IMR-90 (cell line): ENCODE measurements at places on chromosomes 12 and 14. TPM values are rescaled to one million over a fixed set of nuclear protein-coding genes. Genes with fewer than 3 reads are reported as not detected.

Gene GDF11
- total RNA-seq: 2.2 and 2.7 TPM in 2 replicates

Gene TAMALIN
- total RNA-seq: 2.5 and 2.7 TPM in 2 replicates

Gene ERP29
- total RNA-seq: 30.3 and 36.1 TPM in 2 replicates

Gene SYCP3
- under 0.01 TPM in 1 of 2 replicates, not detected in the other for total RNA-seq

Gene ACTR6
- 10.2 and 20.6 TPM in 2 replicates for total RNA-seq

Gene KLRC1
- not detected in 2 replicates for total RNA-seq

Gene C12orf56
- not detected in 2 replicates for total RNA-seq

Gene HPD
- total RNA-seq: 0.18 TPM in 1 of 2 replicates, not detected in the other

Gene TMPRSS12
- total RNA-seq: not detected in 2 replicates

GRCh38 chr14:72856530-72857266 lies 37.2 kb downstream of the DPF3 start:
- DNase-seq: no peak

- no peak for DNase-seq
Observed at GRCh38 chr12:85688837-85689236, 147.4 kb downstream of the RASSF9 start.

DNA sequence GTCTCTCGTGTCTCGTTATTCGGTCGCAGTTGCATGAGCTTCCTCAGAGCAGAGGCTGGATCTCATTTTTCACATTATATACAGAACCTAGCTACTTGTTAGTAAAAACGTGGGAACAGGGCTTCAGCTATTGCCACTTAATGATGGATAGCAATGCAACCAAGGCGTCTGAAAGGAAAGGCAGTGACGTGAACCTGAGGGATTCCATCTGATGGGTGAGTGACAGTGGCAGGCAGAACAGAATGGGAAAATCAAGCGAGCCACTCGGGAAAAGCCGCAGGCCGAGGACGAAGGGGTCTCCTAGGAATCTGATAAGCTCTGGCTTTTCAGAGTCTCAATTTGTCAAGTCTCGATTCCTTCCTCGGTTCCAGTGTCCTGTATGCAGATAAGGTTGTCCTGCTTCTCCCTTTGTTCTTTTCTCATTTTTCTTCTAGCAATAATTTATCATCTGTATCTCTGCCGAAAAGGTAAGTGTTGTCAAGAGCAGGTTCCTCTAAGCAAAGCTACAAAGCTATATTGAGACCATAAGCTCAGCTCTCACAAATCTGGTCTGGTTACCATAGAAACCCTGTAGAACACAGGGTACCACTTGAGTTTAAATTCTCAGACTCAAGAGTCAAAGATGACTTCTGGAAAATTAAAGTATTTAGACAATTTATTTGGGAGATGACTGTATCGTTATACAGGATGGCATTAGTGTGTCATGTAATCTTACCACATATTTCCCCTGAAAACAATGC lies 416.6 kb downstream of the GLT1D1 start:
- no peak for DNase-seq

DNA sequence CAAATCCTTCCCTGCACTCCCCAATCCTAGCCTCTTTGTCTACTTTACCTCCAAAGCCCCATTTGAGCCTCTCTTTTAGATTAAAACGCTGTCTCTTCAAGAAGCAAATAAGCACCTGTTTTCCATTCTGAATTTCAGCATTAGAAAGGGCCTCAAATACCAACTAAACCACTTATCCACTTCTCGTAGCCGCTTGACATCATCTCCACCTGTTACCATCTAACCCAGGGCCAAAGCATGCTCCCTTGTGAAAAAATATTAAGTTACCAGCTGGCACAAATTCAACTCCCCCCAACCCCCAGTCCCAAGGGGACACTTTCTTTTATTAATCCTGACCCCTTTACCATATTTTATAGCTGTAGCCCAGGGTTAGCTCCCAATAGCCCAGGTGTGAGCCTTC lies 43.1 kb downstream of the GPHB5 start:
- no peak for DNase-seq

GRCh38 chr14:93862265-93862664 lies 64.9 kb upstream of the FAM181A start:
- DNase-seq: no peak

DNA sequence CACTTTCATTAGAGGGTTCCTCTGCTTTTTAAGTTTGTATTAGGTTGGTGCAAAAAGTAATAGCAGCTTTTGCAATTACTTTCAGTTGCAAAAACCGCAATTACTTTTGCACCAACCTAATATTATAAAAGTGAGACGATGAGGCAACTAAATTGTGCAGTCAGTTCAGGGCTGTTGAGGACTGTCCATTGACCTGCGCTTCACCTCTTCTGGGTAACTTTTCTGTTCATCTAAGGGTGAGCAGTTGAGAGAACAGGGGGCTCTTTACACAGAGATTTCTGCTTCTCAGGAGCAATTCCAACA lies 191.3 kb downstream of the AACS start:
- DNase-seq: no peak

DNA sequence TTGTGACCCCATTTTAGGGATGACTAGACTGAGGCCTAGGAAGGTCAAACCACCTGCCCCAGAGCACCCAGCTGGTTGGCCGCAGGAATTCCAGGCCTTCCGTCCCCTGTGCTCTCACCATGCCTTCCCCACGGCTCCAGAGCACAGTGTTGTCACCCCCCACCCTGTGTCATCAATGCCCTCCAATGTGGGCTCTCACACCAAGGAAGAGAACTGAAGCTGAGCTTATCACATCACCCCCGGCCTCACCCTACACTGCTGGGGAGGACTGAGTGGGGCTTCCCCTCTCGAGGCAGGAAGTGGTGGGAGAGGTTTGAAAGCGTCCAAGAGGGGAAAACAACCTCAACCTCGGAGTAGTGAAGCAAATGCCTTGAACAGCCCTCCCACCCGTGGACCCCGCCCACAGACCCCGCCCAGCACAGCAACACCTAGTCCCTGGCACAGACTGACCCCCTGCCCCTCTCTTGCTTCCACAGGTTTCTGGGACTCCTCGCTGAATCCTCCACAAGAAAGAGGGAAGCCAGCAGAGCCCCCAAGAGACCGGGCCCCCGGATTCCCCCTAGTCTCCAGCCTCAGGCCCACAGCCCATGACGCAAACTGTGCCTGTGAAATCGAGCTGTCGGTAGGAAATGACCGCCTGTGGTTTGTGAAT lies 97.2 kb downstream of the LGMN start:
- DNase-seq: no peak

- DNase-seq: no peak
Observed at GRCh38 chr12:75460204-75460603, 20.4 kb upstream of the GLIPR1 start.

- no peak for DNase-seq
Observed at GRCh38 chr14:84208451-84208850, 1321.5 kb upstream of the FLRT2 start.

- DNase-seq: peak; percentile 76
Observed at GRCh38 chr12:47303207-47303606, 223.4 kb upstream of the AMIGO2 start.

DNA sequence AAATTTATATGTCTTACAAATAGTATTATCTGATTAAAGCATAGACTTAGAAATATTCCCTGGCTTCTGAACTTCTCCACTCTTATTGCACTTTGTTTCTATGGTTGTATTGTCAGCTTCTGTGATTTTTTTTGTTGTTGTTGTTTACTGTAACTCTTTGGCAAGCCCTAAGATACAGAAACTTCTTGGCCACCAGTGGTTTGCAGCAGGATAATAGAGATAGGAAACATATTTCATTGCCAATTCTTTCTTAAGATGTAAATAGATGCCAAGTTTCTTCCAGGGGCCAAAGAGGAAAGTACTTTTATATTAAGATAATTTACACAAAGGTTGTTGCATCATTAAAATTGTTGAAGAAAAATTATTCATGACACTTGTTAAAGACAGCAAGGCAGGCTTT lies 123.8 kb downstream of the PTPRB start:
- no peak for DNase-seq

- DNase-seq: peak; percentile 54
Observed at GRCh38 chr12:1800401-1801302, 19.7 kb upstream of the LRTM2 start.

GRCh38 chr12:114993165-114993564 lies 309.2 kb upstream of the TBX3 start:
- DNase-seq: peak; percentile 41

- no peak for DNase-seq
Observed at GRCh38 chr14:58291646-58292045, 6.7 kb upstream of the ARID4A start.

DNA sequence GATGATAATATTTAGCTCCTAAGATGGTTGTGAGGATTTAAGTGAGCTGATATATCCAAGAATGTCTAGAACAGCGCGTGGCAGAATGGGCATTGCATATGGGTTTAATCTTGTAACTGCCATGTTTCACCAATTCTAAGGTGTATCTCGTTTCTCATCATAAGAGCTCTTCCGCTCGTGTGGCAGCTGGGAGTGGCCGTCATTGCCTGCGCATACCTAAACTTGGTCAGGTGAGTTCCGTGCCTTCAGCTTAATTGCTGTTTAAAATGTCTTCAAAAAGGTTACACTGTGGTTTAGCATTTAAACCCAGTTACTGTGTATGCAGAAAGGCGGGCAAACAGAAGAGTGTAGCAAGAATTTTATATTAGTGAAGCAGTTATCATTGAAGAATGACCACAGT lies 4.5 kb upstream of the AQP2 start:
- no peak for DNase-seq

GRCh38 chr12:108865169-108865568 lies 7.8 kb upstream of the SSH1 start:
- DNase-seq: no peak

GRCh38 chr14:66900719-66901118 lies 288.5 kb upstream of the GARIN2 start:
- DNase-seq: no peak

DNA sequence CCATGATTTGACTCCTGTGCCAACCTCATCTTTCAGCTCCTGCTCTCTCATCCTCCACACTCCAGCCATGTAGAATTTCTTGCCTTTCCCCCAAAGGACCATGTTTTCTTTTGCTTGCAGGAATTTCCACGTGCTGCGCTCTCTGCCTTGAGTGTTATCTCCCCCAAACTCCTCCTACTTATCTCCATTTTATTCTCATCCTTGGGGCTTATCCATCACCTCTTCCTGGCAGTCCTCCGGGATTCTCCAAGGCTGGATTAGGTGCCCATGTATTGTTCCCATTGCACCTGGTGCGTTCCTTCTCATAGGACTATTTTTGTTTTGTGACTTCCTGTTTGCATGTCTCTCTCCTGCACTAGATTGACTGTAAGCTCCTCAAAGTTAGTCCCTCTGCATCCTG lies 7.0 kb upstream of the MAX start:
- DNase-seq: no peak

- no peak for DNase-seq
Observed at GRCh38 chr12:124401704-124402221, 106.9 kb downstream of the RFLNA start.

DNA sequence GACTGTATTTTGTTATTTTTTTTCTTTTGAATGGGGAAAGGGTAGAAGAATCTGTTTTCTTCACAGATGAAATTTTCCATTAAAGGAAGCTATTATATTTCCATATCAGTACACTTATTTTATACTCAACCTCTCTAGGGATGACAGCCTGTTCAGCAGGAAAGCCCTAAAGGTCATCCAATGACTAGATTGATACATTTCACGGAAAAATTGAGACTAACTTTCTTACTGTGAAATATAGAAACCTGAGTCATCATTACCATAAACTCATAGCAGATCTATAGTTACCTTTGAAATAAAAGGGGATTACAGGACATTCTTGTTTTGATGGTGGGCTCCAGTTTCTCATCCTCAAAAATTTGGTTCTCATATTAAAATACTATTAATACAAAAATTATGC lies 36.1 kb upstream of the PTCSC3 start:
- DNase-seq: no peak

- DNase-seq: no peak
Observed at GRCh38 chr14:64928239-64929013, 14.1 kb downstream of the GPX2 start.

DNA sequence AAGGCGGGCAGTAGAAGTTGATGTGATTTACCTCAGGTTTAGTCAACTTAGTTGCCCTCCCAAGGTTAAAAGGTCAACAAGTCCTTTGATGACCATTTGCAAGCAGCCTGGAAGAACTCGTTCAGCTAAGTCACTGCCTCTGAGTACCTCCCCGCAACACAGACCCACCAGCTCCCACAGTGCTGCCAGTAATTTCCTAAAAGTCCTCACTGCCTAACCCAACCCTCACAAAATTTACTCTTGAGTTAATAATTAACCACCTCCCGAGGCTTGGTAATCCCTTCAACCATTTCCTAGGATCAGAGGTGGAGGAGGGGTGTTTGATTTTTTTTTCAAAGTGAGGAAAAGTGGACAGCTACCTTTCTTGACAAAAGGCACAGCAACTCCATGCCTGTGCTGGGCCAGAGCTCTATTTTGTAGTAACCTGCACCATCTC lies 55.8 kb downstream of the MAP3K9 start:
- DNase-seq: no peak
